ENCODE measurements at places on chromosomes 7 and 10.

DNA sequence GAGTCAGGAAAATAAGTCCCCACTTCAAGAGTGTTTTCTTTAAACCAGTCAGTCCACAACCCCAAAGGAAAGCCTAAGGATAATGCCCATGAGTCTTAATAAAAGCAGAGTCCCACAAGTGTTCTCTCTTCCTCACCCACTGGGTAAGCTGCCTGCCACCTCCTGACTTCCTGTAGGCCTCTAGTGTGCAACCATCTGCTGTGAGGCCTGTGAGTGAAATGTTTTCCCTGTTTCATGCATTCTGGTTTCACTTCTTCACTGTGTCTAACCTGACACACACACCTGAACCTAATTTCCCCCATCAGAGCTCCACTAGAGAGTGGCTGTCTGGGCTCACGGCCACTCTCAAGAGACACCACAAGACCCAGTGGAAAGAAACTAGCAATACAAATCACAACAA, 38.9 kb upstream of the GDF10 start:
- no peak for DNase-seq

DNA sequence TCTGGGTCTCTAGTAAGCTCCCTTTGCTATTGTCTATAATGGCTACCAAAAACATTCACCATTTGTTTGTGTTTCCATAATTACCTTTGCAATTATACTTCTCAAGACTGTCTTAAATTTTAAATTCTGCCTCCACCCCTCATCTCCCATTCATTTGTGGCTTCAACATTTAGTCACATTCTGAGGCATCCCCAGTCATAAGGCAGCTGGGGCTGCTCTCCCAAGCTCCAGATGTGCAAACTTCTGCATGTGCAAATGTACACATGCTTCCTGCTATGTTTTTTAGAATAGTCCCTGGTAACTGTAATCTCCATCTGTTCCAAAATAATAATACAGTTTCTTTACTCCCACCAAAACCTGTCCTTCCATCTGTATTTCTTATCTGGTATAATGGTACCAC, 97.3 kb downstream of the CDK6 start:
- DNase-seq, result no peak

DNA sequence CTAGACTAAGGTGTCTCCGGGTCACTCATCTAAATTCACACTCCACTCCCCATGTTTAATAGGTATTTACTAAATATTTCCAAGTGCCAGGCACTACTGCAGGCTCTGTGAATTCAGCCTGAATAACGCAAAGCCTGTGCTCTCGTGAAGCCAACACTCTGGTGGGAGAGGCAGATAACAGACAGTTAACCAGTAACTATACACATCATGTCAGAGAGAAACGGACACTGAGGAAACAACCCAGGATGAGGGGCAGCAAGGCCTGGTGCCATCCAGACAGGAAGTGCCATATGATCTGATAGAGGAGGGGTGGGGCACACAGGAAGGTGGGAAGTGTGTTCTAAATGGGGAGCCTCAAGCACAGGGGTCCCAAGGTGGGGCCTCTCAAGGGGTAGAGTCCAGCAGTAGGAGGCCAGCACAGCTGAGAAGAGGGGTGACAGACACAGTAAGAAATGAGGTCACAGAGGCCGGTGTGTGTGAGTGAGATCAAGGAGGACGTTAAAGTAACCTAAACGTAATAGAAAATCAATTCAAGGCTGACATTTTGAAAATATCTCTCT, 85.3 kb downstream of the LARP4B start:
- no peak for DNase-seq

DNA sequence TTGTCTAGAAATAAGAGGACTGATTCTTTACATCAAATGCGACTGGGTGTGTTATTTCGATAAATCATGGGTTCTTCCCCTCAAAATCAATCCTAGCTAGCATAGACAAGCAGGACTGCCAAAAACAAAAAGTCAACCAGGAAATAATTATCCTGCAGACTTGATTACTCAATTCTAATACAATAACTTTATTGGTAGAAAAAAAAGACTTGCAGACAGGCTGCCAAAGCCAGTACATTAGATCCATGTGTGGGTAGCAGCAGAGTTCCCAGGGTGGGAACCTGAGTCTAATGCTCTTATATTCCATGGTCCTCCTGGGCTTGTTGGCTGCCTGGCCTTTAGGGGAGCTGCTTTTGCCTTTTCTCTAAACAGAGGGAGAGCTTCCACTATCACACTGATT, 7.8 kb downstream of the AFAP1L2 start:
- DNase-seq, result no peak

DNA sequence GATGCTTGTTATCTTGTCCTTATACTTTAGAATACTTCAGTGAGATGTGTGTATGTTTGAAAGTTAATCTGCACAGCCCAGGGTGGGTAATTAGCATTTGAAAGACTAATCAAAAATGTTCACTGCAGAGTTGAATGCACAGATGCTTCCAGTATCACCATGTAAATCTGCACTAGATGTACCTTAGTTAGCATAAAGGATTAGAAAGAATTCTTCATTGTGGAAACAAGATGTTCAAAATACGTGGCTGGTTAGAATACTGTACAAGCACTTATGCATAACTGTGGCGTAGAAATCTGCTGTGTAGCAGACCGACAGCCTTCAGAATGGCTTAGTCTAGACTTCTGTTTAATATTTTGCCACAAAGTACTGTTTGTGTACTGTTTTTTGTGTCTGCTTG, 2.2 kb upstream of the TMEM168 start:
- DNase-seq, result no peak

DNA sequence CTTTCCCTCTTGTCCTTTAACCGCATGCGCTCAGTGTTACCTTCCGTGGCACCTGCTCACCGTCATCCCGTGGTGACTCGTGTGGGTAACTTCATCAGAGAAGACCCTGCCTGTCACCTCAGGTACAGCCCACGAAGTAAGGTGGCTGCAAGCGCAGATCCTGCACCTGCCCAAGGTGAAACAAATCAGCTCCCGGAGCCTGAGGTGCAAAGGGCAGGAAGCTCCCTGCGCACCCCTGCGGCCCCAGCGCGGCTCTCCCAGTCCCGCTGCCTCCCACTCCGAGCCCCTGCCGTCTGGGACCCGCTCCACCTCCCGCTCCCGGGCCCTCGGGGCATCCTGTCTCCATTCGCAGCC, 110.9 kb upstream of the LANCL2 start:
- DNase-seq, result no peak
